ENCODE measurements at places on chromosomes 3 and 15.
A peak's percentile ranks its signal among the peaks of the same experiment; 100 is the strongest.

DNA sequence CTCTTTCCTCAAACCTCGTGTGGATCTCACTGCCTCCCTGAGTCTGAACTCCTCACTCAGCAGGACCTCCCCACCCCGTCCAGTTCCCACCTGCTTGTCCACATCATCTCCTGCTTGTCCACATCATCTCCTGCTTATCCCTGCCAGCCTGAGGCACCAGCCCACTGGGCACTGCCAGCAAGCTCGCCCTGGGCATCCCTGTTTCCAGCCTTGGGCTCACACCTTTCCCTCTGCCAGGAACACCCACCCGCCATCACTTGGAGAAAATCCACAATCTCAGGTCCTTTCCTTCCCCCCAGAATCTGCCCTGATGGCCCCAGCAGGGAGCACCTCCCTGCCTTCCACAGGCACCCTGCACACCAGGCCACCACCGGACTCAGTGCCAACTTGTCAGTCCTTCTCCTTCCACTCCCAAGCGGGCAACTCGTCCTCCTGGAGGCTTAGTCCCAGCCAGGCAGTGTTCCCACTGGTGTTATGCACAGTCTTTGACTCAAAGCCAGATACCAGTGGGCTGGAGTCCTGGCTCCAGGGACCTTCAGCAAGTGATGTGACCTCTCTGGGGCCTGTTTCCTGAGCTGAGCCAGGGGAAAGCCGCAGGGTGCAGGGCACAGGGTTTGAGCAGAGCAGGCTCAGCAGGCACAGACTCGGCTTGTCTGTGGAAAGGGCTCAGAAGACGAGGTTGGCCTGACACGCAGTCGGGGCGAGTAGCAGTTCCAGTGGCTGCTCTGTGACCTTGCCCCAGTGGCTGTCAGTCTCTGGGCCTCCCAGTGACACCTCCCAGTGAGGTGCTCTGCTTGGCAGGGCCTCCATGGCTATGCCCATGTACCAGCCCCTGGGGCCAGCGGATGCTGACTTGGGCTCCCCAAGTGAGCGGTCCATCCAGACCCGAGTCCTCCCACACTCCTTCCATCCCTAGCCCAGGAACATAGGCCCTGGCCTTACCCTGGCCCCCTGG is 9.5 kb upstream of the MESP2 start:
- DNase-seq = no peak
- H3K27me3 ChIP-seq = no peaks in the 10 kb centered on the region
- H3K4me1 ChIP-seq = peaks cover 15% of the 10 kb centered on the region
- no peak overlapping the region for H3K4me3 ChIP-seq

GRCh38 chr3:131794766-131795388 is 239.9 kb downstream of the CPNE4 start:
- peaks cover 6% of the 10 kb centered on the region for H3K27me3 ChIP-seq
- H3K27ac ChIP-seq = no peak overlapping the region
- H3K36me3 ChIP-seq = no peaks in the 10 kb centered on the region
- DNase-seq = no peak
- H3K4me3 ChIP-seq = no peak overlapping the region

DNA sequence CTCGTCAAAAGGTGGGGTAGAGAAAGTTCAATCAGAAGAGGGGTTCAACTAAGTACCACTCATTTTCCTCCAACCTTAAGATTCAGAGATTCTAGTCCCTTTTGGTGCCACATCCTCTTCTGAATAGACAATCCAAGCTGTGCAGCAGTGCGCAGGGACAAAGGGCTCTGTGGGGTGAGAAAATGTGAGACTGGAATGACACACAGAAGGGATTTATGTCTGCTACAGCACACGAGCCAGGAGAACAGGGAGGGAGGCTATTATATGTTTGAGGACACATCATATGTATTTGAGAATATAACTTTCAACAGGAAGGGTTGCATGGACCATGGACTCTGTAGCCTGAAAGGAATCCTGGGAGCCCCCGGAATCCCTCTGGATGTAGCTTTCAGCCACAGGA is 33.0 kb downstream of the LSM3 start:
- H3K4me1 ChIP-seq = peaks cover 55% of the 10 kb centered on the region
- peak overlapping the region; percentile 86 for H3K27ac ChIP-seq
- no peaks in the 10 kb centered on the region for H3K36me3 ChIP-seq
- no peak overlapping the region for H3K4me3 ChIP-seq

- no peak for DNase-seq
- H3K4me3 ChIP-seq = no peak overlapping the region
- H3K27me3 ChIP-seq = no peaks in the 10 kb centered on the region
- H3K4me1 ChIP-seq = no peaks in the 10 kb centered on the region
- no peaks in the 10 kb centered on the region for H3K36me3 ChIP-seq
Measured at GRCh38 chr3:3689601-3690375, 109.4 kb upstream of the LRRN1 start.
